ENCODE measurements at places on chromosomes 4 and X.
A peak's percentile ranks its signal among the peaks of the same experiment; 100 is the strongest.

DNA sequence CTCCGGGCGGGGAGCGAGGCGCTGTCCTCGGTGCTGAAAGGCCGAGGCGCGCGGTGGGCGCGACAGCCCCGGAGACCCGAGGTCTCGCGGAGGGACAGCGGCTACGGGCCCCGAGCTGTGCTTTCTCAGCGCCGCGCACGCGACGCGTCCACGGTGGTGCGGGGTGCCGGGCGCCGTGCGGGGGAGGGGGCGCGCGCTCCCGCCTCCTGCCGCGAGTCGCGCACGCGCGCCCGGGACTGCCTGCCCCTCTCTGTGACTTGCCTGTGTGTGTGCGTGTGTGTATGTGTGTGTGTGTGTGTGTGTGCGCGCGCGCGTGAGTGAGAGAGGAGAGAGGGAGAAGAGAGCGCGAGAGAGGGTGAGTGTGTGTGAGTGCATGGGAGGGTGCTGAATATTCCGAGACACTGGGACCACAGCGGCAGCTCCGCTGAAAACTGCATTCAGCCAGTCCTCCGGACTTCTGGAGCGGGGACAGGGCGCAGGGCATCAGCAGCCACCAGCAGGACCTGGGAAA, at the start of gene GRIA2:
Gene GRIA2 (plus strand): TSS at position 358 of the 511 bp plus-strand sequence. CDS start 315 bp downstream, outside the sequence.
- DNase-seq, result peak; percentile 39

DNA sequence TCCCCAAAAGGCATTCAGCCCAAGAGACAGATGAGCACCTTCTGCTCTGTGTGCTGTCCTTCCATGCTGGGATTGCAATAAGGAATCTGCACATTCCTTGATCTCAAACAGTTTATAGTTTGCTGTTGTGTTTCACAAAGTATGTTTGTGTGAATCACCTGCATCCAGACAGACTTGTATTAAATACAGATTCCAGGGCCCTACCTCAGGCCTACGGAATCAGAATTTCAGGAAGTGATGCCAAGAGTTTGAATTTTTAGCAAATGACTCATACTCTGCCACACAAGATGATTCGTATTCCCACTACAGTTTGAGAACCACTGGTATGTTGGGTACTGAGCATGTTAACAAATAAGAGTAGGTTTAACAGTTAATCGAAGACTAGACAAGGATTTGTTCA, 7.0 kb downstream of the VAMP7 start:
- DNase-seq, result no peak

DNA sequence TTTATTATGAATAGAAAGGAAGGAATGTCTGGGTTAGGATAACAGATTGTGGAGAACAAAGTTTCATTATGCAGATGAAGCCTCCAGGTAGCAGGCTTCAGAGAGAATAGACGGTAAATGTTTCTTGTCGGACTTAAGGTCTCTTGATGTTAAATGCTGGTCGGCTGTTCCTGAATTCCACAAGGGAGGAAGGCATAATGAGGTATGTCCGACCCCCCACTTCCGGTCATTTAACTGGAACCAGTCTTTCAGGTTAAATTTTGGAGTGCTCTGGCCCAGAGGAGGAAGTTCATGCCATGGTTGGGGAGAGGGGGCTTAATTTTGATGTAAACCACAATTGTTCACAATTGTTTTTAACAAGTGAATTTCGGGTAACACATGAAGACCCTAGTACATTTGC, 158.1 kb upstream of the VCX3A start:
- DNase-seq, result no peak

- DNase-seq, result no peak
Measured at GRCh38 chrX:132330156-132330729, 111.0 kb upstream of the RAP2C start.

DNA sequence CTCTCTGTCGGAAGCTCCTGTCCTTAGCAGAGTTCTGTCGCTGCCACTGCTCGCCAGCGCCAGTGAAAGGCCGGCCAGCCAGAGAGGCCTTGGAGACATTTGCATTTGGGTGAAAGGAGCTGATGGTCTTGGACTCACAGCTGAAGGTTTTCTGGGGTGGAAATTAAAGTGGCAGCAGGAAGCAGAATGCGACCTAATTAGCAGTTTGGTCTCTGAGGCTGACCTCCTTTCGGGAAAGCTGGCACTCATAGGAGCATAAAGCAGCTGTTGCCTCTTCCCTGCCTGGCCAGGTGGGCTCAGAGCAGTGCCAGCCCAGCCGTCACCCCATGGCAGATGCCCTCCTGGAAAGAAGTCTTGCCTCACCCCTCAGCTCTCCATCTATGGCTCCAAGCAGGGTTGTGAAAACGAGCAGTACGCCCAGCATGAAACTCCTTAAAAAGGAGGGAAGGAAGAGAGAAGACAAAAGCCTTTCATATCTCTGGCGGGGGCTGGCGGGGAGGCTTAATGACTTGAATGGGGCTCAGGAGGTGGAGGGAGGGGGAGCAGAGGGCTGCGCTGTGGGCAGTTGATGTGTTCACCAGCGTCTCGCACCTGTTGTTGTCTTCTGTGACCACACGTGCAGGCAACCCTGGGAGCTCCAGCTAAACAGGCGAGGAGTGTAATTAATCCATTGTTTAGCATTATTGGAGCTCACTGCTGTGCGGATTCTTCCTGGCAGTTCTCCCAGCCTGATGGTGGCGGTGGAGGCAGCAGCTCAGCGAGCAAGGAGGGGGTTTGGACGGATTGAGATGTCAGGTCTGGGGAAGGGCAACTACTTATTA, 264.0 kb downstream of the MID1IP1 start:
- DNase-seq, result no peak

GRCh38 chrX:124010157-124010556, 48.7 kb downstream of the STAG2 start:
- no peak for DNase-seq

GRCh38 chr4:7800410-7800809, 139.3 kb downstream of the AFAP1 start:
- no peak for DNase-seq

DNA sequence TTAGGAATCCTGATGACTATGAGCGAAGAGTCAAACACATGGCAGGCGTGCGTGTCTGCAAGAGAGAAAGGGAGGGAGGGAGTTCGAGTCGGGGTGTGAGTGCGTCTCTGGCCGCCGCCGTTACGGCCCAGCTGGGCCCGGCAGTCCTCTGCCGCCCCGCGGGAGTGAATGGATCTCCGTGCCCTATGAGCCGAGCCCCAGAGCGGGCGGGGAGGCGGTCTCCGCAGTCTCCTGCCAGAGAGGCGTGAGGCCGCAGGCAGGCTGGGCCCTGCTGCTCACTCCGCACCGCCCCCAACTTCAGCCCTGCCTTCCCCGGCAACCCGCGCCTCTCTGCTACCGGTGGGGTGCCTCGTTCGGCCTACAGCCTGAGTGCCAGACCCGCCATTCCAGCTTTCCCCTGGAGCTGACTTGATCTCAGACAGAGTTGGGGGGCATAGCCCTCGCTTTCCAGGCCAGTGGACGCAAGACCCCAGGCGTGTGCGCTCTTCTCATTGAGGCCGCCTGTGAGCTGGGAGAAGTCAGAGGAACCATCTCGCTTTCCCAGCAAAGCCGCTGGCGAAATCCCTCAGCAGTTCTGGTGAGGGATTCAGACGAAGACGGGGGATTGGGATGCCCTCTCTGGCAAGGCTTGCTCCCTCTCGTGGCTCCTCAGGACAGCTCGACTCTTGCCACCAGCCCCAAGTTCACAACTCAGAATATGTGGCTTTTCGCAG, 1.4 kb downstream of the SLC16A2 start:
- peak; percentile 1 for DNase-seq
